ENCODE measurements at places on chromosomes 13 and 19.

DNA sequence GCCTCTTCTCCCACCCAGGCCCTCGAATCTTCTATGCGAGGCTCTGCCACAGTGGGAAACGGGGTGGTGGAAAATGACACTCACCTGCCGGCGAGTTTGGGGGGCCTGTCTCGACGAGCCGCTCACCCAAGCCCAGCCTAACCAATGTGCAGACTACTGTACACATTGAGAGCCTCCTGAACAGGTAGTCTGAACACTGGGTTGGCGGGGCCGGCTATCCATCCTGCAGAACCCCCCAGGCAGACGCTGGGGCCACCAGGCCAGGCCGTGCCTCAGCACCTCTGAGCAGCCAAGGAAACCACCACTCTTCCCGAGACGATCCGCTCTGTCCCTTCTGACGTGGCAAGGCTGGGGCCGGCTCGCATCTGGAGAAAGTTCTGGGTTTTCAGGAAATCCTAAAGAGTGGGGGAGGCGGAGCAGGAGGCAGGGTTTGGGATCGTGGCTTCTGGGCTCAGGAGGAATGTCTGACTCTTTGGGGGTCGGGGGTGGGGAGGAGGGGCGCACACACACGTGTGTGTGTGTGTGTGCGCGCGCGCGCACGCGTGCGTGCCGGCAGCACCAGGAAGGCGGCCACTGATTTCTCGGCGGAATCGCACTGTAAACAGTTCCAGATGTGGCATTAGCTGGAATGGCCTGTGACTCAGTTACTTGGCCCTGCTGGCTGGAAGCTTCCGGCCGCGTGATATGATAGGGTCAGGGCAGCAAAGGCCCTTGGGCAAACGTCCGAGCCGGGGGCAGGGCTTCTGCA is 18.5 kb downstream of the TMED1 start:
- no peak for DNase-seq

- peak; percentile 15 for DNase-seq
These were observed 1.2 kb upstream of the KLF16 start for GRCh38 chr19:1864480-1865171.

GRCh38 chr19:33203529-33203928 is 9.4 kb downstream of the LRP3 start:
- no peak for DNase-seq

GRCh38 chr19:41175801-41176777 is 16.9 kb upstream of the CYP2S1 start:
- peak; percentile 8 for DNase-seq

DNA sequence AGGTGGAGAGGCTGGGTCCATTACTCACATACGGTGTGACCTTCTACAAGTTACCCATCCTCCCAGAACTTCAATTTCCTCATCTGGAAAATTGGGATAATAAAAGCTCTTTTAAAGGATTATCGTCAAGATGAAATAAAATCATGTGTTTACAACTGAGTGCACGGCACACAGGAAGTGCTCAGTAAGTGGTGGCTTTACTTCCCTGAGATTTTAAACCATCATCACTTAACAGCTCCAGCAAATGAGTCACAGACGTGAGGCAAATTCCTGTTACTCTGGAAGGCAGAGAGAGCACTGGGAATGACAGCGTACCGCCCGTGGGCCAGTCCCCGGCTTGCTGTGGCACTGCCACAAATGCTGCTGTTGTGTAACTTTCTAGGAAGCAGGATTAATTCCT is 64.1 kb downstream of the MRPL57 start:
- DNase-seq: no peak

DNA sequence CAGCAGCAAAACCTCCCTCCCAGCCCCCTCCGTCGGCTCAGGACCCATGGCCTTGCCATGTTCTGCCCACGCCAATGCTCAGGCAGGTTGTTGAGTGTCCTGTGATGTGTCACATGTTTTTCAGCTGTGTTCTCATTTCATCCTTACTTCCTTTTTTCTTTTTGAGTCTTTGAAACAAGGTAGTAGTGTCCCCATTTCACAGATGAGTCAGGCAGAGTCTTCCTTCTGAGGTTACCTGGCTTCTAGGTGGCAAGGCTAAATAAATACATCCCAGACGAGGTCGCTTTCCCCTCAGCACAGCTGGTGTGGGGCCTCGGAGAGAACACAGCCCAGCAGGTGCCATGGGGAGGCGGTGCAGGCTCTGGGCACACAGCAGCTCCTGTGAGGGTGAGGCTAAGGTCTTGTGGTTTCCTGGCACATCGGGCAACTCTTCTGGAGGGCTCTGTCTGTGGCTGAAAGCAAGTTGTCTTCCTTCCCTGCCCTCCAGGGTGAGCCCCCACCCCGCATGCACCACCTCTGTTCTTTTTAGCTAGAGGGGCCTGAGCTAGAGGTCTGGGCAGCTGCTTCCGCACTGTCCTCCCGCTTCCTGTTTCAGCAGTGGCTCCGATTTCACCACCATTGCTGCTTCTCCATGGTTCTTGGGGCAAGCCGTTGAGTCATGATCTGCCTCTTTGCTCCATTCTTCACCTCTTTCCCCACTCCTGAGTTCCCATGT is 15.1 kb downstream of the PRAM1 start:
- DNase-seq: no peak

DNA sequence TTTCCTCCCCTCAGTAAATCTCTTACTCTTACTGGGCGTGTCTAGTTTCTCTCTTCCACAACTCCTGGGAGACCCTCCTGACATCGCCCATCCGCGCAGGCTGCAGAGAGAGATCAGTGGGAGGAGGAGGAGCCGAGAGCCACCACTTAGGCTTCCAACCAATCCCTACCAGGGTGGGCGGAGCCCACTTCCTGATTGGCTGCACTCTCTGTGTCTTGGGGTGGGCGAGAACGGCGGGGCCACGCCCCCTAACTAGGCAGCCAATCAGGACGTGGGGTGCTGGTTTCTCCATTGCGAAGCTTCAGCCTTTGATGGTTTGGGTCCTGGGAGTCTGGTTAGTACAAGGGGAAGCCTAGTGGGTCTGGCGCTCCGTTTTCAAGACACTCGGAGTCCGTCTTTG is at the start of gene PMIS2:
PMIS2 (plus strand) TSS at position 326 of the 400 bp plus-strand sequence. CDS start 87 bp downstream, outside the sequence.
- no peak for DNase-seq

DNA sequence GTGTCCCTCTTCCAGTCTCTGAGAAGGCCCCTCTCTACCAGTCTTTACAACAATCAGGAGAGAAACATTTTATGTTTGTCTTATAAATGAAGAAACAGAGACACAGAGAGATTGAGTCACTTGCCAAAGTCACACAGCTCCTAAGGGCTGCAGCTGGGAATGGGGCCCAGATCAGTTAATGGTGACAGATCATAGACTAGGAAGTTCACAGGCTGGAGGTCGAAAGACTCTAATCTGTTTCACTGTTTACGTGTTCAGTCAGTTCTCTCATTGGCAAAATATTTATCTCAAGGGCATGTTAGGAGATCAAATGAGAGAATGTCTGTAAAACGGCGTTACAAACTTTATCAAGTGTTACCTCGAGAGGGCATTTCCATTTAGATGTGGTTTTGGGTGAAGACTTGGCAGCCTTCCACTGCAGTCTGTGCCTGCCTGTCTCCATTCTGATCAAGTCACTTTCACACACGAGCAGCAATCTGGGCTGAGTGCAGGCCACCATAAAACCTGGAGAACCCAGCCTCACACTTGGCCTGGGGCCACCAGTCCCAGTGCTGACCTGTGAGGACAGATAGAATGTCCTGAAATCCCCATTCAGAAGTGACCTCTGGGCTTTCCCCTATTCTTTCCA is 65.1 kb downstream of the SIAH3 start:
- no peak for DNase-seq

DNA sequence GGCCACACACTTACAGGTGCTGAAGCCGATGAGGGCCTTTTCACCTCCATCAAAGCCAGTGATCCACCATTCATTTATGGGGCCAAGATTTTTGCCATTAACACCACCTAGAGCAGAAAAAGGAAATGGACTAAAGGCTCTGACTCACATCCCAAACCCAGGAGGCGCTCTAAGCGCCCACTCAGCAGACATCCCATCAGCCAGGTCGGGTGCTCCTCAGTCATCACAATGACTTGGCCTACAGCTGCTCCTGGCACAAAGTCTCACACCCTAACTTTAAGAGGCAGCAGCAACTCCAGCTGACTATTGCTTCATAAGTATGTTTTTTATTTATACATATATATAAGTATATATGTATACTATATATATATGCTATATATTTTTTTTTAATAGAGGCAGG is 36.1 kb upstream of the EIF3G start:
- DNase-seq: no peak

DNA sequence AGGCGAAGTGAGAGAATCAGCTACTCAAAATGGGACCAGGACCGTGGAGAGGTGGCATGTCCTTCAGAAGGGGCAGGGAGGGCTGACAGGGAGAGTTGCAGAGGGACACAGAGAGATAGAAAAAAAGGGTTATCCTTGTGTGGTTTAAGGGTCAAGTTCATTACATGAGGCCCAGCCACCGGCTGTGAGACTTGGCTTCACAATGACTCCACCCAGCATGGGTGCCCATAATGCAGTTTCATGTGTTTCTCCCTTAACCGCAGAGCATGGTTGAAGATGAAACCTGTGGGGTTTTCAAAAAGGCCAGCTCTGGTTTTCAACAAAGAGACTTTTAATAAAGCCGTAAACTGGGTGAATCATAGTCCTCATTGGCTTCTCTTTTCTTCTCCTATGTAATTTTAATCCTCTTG is 164.6 kb downstream of the KLF5 start:
- DNase-seq: no peak

DNA sequence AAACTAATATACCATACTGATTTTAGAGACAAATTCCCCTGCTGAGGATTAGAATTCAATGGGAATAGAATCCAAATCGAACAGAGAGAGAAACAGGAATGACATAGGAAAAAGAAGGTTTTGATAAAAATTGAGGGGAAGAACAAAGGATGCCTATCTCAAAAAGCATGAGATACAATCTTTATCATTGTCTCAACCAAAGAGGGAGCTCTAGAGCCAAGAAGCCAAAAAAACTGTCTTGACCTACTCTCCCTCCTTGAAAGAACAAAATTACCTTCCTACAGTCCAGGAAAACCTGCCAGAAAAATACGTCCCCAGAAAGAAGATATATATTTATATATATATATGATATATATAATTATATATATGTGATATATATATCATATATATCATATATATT is 39.2 kb upstream of the MIR17HG start:
- DNase-seq: no peak

DNA sequence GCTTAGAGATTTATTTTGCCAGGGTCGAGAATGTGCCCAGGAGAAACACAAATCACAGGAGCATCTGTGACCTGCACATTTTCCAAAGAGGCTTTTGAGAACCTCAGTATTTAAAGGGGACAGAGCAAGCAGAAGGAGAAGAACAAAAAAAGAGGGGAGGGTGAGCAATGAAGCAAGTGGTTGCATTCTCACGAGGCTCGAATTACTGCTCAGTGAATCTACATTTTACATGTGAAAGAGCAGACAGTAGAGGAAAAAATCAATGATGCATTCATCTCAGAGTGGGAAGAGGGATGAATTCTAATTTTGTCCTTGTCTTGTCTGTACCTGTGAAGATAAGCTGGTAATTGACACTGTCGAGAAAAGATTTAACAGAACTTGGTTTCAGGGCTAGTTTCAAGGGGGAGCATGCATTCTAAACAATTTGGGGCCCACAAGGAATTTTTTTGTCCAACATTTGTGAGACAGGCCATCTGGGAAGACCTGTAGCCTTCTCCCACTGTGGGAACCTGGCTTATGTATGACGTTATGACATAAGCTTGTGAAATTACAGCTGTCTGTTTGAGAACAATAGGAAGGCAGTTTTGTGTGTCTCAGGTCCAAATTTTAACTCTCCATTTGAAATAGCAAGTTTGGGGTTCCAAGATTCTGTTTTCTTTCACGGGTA is 855.1 kb downstream of the SLITRK5 start:
- DNase-seq: no peak

- no peak for DNase-seq
These were observed 579.1 kb downstream of the KCTD12 start for GRCh38 chr13:76307142-76307541.

GRCh38 chr19:21084343-21084742 is 2.3 kb downstream of the ZNF714 start:
- DNase-seq: no peak

DNA sequence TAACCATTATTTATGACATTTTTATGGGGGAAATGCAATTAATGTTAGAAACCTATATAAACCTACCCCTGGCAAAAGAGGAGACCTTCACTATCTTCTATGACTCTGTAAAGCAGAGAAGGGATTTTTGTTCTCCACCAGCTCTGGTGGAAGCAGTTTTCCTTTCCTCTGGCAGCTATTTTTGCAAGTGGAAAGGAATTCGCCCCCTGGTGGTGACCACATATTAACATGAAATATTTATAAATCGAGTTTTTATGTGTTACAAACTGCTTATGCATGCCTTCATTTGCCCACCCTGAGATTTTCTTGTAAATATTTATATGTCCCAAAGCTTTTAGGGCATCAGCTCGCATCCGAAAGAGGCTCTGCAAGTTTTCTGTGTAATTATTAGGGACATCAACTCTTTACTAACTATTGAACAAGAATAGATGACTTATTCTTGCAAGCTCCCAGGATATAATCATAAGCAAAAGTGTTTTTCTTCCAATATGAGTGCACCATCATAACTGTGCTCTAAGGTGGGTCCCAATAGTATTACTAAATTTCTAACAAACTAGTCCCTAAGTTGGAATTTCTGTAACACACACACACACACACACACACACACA is 62.4 kb downstream of the SERTM1 start:
- DNase-seq: no peak

GRCh38 chr13:45468635-45469034 is 3.9 kb downstream of the COG3 start:
- DNase-seq: no peak

Data from C1 segment of cervical spinal cord (tissue), 14 donors.